ENCODE measurements at places on chromosomes 7 and 10.

DNA sequence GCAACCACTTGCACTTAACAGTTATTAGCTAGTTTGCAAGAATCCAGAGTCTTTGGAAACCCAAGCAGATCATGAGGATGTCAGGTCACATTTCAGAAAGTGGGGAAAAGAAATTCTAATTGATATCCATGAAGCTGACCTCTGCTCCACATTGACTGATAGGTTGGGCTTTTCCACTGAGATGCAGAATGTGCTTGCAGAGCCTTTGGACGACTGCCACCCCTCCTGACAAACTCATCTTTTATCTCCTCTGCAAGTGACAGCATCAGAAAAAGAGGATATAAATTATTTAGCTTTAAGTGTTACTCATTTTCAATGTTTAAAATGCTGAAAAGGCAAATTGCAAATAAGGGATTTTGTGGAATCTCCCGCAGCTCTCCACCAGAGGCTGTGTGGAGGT, 75.3 kb downstream of the C10orf90 start:
- no peak for DNase-seq

- no peak for DNase-seq
Measured at GRCh38 chr10:120989279-120989678, 138.1 kb downstream of the WDR11 start.

GRCh38 chr7:46468753-46469356, 547.8 kb upstream of the IGFBP3 start:
- DNase-seq, result no peak

DNA sequence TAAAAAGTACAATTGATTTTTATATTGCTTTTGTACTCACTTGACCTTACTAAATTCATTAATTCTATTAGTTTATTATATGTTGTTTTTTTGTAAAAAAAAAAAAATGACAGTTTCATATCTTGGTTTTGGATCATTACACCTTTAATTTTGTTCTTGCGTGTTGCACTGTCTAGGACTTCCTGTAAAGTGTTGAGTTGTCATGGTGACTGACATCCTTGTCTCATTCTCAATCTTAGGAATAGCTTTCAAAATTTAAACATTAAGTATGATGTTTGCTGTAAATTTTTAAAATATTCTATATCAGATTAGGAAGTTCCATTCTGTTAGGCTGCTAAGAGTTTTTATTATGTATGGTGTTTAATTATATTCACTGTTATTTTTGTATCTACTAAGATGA, 139.1 kb downstream of the ARHGAP12 start:
- no peak for DNase-seq

DNA sequence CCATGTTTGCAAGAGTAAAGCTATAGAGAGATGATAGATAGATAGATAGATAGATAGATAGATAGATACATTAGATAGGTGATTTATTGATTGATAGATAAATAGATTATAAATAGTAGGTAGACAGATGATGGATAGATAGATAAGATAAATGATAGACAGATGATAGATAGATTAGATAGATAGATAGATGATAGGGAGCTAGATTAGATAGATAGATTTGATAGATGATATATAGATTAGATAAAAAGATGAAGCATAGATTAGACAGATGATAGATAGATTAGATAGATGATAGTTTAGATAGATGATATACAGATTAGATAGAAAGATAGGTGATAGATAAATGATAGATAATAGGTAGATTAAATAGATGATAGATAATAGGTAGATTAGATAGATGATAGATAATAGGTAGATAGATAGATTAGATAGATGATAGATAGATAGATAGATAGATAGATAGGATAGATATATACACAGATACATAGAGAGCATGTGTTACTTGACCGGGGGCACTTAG, 243.3 kb upstream of the FOXK1 start:
- no peak for DNase-seq

DNA sequence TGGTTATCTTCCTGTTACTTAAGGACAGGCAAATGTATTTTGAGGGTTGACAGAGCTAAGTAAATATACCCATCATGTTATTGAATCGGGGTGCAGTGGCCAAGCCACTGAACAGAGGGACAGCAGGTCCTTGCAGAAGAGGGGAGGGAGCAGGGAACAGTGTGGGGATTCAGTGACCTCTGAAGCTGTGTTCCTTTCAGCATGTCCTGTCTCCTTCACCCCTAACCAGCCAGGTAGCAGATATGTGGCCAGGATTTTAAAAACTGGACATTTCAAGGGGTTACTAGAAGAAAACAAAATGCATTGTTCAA, 12.7 kb downstream of the ANK3 start:
- DNase-seq, result no peak

- DNase-seq, result no peak
Measured at GRCh38 chr10:95788830-95789229, 32.9 kb downstream of the ENTPD1 start.

DNA sequence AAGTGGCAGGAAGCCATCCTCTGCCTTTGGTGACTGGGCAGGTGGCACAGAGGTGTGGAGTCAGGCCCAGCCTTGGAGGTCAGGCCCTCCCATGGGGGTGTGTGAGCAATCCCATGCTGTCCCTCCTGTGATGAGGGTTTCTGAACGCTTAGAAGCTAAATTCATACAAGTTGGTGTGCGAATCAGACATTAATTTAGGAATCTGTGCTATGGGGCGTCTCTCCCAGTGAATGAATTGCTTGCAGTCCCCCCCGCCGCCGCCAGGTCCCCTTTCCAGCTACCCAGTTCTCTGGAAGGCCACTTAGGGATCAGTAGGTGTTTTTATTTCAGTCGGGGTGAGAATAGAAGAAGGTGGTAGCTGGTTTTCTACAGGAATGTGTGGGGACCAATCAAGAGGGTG, 37.5 kb downstream of the LRRC18 start:
- DNase-seq, result no peak

DNA sequence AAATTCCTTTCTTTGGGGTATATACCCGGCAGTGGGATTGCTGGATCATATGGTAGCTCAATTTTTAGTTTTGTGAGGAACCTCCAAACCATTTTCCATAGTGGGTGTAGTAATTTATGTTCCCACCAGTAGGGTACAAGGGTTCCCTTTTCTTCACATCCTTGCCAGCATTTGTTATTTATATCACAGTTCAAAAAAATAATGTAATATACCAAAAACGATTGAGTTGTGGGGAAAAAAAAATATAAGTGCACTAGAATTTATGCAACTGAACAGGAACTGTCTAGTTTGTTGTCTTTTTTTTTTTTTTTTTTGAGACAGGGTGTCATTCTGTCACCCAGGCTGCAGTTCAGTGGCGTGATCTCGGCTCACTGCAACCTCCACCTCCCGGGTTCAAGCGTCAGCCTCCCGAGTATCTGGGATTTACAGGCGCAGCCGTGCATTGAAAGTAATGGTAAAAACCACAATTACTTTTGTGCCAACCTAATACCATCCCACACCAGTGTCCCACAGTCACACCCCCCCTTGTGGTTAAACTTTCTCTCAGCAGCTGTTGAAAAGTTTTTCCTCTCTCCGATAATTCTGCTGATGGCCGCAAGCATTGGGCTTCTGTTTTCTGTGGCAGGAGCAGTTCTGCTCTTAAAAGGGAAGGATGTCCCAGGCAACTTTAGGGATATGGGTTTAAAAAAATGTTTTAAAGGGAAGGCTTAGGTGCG, 6.8 kb upstream of the LAT2 start:
- no peak for DNase-seq

GRCh38 chr10:24914148-24914547, 38.3 kb downstream of the PRTFDC1 start:
- no peak for DNase-seq

GRCh38 chr10:71085689-71086438, 126.5 kb upstream of the UNC5B start:
- no peak for DNase-seq

DNA sequence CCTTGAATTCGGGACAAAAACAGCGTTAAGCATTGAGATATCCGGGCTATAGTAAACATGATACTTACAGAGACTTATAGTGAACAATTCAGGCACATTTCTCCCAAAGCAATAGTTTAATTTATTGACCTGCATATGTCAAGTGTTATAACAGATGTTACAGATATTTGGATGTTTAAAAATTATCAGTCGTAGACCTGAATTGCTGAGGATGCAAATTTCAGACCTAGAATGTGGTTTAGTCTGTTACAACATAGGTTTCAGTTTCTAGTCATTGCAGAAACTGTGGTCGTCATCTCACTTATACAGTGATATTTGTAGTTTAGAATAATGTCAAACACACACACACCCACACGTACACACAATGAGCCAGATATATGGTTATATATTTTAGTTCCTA, 85.2 kb downstream of the VTI1A start:
- DNase-seq, result no peak

Data from NCI-H446 treated with DMSO at 0.1 percent for 48 hours (cell line).